ENCODE measurements at places on chromosomes 12 and 14. TPM values are rescaled to one million over a fixed set of nuclear protein-coding genes. Genes with fewer than 3 reads are reported as not detected.

The EID3 gene
- total RNA-seq, result 3.9 TPM

- DNase-seq, result no peak
Measured at GRCh38 chr12:53182903-53183302, 2.2 kb upstream of the CSAD start.

DNA sequence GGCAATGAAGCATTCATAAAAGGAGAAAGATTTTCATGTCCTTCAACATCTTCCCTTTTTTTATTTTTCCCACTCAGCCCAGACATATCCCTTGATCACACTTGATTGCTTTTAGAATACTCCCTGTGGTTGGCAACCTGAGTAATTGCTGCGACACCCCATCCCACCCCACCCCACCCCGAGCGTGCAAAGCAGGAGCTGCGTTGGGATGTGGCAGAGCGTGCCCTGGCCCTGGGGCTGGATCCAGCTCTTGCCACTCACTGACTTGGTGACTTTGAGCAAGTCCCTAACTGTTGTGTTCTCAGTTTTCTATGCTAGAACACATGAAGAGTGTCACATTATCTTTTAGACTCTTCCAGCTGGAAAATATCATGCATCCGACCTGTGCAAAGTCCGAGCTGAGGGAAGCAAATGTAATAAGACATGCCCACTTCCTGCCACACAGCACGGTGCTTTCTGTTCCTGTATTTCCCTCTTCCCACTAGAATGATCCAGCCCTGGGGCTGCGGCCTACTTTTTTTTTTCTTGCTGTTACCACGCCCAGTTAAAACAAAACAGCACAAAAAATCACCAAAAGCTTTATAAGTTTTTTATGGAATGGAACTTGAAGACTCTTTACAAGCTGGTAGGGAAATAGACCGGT lies 4.0 kb downstream of the ASCL4 start:
- DNase-seq, result no peak

DNA sequence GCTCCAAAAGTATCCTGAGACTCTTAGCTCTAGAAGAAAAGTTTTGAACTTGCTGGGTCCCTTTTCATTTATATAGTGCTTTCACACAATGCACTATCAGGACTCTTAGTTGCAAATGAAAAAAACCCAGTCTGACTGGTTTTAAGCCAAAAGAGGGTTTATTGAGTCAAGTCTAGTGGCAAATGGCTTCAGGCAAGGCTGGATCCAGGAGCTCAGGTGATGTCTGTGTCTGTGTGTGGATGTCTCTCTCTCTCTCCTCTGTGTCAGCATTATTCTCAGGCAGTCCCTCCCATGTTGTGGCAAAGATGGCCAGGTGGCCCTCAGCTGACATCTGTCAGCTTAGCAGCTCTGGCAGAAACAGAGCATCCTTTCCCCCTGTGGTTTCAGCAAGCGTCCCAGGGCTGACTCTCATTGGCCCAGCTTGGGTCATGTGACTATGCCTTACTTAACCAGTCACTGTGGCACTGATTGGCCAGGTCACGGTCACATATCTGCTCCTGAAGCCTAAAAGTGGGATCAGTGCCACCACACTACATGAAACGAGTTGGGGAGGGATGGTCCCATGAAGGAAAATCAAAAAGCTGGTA lies 6.2 kb downstream of the TMEM120B start:
- no peak for DNase-seq

DNA sequence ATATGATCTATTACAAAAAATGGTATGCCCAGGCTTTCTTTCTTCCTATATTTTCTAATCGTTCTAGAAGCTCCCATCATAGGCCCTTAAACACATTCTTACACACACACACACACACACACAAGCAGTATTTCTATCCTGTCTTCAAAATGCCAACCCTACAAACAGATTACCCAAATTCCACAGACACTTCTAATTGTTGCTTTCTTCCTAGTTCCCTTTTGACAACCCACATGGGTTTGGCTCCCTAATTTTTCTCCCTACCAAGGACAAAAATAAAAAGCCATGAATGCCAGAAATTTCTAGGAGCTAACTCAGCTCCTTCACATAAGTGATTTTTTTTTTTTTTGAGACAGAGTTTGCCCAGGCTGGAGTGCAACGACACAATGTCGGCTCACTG lies 60.3 kb upstream of the NTF3 start:
- DNase-seq, result no peak

GRCh38 chr14:58465421-58465820 lies 37.9 kb downstream of the KIAA0586 start:
- DNase-seq, result no peak

- no peak for DNase-seq
Measured at GRCh38 chr12:11718768-11719253, 69.3 kb downstream of the ETV6 start.

GRCh38 chr12:562634-563033 lies 100.6 kb downstream of the NINJ2 start:
- DNase-seq, result no peak

DNA sequence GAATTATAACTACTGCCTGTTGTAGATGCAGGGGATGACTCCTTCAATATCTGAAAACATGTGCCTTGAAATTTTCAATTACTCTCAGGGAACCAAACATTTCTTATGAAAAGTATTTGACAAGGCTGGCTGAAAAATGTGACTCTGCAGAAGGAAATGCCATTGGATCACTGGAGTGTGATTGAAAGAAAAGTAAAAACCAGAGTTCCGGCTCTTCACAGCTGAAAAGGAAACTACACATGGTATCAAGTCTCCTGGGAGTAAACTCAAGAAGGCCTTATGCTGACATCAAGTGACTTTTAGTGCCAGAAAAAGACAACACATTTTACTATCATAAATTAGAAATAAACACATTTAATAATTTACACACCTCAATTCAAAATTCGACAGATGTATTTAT lies 693.0 kb downstream of the LRFN5 start:
- DNase-seq, result no peak
